Suprapubic skin (tissue), 4 donors: ENCODE measurements at places on chromosomes 2 and 18.
A peak's percentile ranks its signal among the peaks of the same experiment; 100 is the strongest.

- no peak for DNase-seq
Observed at GRCh38 chr2:10704034-10704594, 14.3 kb upstream of the NOL10 start.

DNA sequence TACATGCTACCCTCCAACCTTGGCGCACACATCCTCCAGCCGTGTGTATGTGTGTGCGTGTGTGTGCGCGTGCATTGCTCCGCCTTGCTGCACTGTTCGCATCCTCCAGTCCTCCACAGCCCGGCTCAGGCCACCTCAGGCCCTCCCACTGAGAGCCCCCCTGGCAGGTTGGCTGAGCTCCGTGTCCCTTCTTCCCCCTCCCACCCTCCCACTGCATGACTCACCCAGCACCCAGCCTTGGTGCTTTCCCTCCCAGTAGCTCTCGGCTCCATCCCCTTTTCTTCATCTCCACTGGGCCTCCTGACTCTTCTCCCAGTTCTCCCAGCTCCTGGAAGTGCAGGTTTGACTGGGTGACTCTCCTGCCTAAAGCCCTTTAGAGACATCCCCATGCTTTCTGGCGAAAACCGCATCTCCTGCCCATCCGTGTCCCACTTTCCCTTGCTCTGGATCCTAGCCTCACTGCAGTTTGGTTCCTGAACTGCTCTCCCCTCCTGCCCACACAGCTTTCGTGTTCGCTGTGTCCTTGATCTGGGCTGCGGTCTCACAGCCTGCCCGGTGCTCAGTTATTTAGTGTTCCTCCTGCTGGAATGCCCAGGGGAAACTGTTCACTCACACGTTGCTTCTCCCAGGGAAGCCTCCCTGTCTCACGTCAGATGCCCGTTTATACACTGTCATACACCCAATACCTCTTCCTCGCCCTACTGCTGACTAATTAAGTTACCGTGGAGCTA is 4.9 kb downstream of the TMEM177 start:
- DNase-seq: no peak

- DNase-seq: no peak
Observed at GRCh38 chr2:215793747-215794595, 219.4 kb downstream of the MREG start.

DNA sequence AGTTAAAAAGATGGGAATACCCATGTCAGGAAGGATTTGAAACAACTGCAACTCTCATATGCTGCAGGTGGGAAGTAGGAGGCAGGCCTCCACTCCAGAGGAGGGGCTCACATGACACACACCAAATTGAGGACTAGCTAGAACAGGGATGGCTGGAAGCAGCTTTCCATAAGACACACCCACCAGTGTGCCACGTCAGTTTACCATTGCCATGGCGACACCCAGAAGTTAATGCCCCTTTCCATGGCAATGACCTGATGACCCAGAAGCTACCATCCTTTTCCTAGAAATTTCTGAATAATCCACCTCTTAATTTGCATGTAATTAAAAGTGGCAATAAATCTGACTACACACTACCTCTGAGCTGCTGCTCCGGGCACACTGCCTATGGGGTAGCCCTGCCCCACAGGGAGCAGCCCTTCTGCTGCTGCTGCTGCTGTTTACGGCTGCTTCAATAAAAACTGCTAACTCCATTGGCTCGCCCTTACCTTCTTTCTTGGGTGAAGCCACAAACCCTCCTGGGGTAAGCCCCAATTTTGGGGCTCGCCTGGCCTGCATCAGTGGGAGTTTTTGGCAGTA is 89.4 kb downstream of the RRM2 start:
- no peak for DNase-seq

DNA sequence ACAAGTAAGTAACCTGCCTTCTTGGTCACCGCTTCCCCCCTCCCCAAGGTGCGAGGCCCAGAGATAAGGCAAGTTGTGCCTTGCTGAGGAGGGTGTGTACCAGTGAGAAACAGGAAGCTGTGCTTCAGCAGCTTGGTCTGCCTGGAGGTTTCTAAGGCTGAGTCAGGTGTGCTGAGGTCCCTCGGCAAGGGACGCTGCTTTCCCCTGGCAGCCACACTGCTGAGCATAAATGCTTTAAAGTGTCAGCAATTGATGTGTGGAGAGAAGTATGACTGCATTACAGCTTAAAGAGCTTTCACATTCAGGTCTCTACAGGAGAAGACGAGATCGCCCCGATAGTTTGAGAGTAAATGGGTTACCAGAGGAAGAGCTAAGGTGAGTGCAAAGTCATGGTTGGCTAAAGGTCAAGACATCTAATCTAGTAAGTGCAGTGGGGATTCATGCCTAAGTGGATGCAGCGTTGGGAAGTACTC is 86.9 kb downstream of the LIMS1 start:
- DNase-seq: no peak

GRCh38 chr2:94994914-94995552 is 30.5 kb upstream of the MAL start:
- peak; percentile 38 for DNase-seq

- DNase-seq: no peak
Observed at GRCh38 chr18:23227726-23228070, 92.4 kb downstream of the CABLES1 start.

DNA sequence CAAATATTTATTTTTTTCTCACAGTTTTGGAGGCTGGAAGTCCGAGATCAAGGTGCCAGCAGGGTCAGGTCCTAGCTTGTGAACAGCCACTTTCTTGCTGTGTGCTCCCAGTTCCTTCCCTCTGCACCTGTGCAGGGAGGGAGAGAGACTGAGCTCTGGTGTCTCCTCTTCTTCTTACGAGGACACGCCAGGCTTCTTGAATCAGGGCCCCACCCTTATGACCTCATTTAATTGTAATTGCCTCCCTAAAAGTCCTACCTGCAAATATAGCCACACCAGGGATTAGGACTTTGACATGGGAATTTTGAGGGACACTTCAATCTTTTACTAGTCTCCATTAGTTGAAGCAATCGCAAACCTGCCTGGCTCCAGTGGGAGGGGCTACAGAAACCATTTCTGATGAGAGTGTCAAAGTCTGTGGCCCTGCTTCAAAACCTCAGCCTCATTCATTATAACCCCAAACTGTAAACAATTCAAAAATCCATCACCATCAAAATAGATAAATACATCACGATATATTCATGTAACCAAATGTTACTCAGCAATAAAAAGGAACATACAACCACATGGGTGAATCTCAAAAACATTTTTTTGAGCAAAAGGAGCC is 18.2 kb upstream of the SEH1L start:
- no peak for DNase-seq

DNA sequence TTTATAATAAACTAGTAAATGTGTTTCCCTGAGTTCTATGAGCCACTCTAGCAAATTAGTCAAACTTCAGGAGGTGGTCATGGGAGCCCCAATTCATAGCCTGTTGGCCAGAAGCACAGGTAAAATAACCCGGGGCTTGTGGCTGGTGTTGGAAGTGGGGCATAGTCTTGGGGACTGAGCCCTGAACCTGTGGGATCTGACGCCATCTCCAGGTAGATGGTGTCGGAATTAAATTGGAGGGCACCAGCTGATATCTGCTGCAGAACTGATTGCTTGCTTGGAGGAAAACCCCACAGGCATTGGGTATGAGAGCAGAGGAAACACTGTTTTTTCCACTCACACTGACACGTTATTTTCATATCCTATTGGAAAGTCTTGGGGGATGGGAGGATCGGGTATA is 14.1 kb downstream of the NMS start:
- DNase-seq: no peak

DNA sequence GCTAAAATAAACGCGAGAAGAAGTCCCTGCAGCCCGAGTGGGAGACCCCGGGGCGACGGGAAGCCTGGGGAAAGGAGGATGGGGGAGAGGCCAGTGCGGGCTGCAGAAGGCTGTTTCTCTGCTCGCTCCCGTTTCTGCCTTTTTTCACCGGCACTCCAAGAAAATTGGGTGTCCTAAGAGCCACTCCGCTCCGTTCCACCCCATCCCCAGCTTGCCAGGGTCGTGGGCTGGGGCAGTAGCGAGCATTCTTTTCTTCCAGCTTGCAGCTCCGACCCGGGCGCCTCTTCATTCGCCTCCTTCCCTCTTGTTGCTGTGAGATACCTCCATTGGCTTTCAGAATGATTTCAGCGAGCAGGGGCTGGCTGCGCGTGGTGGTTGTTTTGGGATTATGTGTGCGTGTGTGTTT is 1.1 kb downstream of the HOXD3 start:
- no peak for DNase-seq
